ENCODE measurements at places on chromosomes 6 and 20.

- no peak for DNase-seq
Observed at GRCh38 chr6:84042603-84043002, 9.0 kb downstream of the MRAP2 start.

GRCh38 chr20:4973330-4974097 lies 27.8 kb downstream of the SLC23A2 start:
- no peak for DNase-seq

GRCh38 chr6:18090349-18090786 lies 32.1 kb downstream of the NHLRC1 start:
- DNase-seq, result no peak

DNA sequence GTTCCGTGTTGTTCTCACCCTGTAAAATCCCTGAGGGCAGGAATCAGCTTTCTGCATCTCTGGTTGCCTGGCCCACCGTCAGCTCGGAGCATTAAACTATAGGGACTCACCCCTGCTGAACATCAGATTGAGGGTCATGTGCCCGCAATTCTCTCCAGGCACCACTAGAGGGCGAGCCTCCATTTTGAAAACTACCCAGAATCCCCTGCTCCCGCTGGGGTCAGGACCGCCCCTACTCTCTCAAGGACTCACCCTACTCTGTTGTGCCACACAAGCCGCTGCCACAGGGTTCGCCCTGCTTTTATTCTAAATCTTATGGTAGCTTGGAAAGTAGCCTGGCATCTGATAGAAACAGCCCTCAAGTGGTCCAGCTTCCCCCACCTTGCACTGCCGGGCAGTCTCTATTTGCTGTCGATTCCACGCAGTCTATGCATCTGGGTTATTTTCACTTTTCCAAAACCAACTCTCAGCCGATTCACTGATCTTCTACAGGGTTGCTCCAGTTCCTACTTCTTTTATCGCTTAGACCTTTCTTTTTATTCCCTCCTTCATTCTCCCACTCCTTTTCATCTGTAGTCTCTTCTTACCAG lies 244.1 kb upstream of the QKI start:
- DNase-seq, result no peak

DNA sequence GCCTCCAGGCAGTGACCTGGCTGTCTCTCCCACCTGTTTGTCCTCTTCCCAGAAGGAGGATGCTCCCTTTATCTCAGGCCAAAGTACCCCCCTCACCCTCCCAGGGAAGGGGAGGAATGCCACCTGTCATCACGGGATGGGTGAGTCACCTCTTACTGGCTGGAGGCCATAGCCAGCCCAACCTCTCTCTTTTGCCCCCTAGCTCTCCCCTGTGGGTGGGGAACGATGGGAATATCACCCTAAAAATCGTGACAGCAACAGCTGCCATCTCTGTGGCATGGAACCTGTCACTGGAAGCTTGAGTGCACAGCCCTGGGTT lies 137.5 kb upstream of the PTPN1 start:
- DNase-seq, result no peak

DNA sequence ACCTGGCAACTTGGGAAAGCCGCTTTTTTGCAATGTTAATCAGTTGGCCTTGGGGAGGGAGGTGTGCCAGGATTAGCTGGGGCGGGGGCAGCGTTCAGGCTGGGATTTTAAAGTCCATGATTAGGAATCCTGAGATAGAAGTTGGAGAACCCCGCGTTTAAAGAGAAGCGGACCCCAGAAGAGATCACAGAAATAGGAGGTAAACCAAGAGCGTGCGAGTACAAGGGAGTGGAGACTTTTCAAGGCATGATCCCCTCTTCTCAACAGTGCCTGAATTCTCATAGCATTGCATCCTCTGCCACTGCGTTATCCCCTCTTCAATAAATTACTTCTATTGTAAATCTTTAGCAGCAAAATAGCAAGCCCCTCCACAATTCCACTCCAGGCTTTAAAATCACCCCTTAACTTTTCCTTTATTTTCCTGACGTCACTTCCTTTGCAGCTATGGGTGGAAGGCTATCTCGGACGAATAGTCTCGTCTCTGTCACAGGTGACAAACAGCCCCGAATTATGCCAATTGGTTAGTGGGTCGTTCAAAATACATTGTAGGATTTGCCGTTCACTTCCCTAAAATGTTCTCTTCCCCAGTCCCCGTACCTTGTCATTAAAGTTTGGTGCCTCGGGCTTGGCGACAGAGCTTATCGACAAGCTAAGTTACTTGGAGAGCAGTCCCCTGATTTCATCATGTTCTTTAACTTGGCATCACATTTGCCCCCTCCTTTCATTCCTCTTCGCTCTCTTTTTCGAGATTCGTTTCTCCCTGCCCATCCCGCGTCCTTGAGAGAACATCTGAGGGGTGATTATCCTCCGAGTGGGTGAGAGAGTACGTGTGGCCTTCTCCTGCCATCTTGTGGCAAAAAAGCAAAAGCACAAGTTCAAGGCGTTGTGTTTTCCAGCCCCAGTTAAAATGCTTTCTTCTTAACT lies 17.1 kb downstream of the OR2B2 start:
- DNase-seq, result no peak

DNA sequence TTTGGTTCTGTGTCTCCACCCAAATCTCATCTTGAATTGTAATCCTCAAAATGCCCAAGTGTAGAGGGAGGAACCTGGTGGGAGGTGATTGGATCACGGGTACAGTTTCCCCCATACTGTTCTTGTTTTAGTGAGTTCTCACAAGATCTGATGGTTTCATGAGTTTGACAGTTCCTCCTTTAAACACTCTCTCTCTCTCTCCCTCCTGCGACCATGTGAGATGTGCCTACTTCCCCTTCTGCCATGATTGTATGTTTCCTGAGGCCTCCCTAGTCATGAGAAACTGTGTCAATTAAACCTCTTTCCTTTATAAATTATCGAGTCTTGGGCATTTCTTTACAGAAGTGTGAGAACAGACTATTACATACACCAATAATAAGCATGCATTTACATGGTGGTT lies 12.1 kb upstream of the EYS start:
- DNase-seq, result no peak

DNA sequence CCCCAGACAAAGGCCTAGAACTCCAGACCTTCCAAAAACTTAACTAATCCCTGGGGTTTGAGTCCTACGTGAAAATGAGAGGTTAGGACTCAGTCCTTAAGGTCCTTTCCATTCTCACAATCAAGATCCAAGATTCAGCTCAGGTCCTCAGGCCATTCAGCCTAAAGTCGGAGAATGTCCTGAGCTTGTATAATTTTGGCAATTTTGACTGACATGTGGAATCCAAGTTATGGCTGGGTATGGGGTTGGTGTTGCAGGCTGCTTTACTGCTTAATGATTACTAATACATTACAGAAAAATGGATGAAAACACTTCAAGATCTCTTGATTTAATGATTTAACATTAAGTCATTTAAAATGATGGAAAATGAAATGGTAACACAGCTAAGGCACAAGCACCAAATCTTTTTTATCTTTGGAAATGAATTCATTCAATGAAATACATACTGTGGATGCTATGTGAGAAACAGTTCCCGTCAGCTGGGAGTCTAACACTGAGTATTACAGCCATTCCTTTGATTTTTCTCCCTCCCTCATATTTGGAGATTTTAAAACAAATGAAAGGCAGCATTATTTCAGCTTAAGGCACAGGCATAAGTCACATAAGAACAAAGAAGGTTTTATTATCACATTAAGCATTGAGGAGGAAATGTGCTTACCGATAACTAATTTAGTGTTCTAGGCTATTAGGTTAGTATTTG lies 1.3 kb downstream of the ARHGAP18 start:
- DNase-seq, result no peak

DNA sequence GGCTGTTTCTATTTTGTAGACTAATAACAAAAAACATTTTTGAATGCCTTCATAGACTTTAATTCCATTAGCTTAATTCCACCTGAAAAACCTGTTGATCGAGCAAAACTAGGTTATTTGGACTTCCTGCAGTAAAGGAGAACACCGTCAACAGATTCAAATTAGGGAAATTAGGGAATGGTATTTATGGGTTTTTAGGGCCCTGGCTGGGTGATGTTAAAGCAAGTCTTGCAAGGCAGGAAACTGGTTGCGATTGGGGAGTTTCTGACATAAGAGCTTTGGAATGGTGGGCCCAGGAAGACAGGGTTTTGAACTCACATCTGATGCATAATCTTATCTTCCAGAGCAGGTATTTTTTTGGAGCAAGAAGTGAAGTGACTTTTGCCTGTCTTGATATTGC lies 40.1 kb upstream of the TFAP2C start:
- no peak for DNase-seq

DNA sequence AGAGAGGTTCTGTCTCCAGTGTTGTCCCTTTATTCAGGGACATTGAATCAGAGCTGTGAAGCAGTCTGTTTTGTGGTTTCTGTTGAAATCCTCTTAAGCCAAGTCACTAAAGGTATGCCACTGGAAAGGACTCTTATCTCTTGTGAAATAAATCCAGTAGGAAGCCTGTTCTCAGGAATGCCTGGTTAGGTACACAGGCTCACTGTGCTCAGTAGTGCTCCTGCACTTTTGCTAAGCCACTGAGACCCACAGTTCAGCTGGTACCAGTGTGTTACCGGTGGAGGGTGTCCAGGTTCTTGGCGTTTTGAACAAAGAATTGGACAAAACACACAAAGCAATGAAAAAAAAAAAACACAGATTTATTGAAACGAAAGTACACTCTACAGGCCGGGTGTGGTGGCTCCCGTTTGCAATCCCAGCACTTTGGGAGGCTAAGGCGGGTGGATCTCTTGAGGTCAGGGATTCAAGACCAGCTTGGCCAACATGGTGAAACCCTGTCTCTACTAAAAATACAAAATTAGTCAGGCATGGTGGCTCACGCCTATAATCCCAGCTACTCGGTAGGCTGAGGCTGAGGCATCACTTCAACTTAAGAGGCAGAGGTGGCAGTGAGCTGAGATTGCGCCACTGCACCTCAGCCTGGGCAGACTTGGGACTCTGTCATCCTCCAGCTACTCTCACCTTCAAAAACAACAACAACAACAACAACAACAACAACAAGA lies 186.1 kb downstream of the JARID2 start:
- DNase-seq, result no peak

DNA sequence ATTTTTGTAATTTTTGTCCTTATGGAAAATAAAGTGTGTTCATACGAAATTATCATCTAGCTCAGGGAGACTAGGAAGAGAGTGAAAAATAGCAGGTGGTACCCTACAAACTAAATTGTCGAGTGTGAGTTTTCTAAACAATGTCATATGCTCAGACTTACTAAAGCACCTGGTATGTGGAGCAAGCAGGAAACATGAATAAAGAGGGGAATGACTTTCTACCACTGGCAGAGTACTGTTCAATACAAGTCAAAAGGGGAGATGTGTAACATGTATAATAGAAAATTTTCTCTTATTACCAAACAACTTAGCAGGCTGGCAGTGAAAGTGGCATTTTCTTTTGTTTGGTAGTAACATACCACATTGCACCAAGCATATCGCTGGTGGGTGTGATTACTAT lies 36.1 kb downstream of the CTNNBL1 start:
- DNase-seq, result no peak

DNA sequence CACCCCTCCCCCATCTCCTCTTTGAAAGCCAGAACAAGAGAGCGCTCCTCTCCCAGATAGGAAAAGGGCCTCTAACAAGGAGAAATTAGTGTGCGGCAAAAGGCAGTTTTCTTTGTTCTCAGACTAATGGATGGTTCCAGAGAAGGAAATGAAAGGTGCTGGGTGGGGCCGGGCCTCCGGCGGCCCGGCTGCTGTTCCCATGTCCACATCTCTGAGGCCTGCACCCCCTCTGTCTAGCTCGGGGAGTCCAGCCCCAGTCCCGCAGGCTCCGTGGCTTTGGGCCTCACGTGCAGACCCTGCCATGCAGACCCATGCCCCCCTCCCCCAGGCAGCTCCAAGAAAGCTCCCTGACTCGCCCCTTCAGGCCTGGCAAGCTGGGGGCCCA lies 35.8 kb upstream of the MRGBP start:
- DNase-seq, result no peak

- no peak for DNase-seq
Observed at GRCh38 chr6:22738194-22738593, 168.8 kb downstream of the HDGFL1 start.

GRCh38 chr6:159565181-159565710 lies 127.8 kb downstream of the SOD2 start:
- no peak for DNase-seq

DNA sequence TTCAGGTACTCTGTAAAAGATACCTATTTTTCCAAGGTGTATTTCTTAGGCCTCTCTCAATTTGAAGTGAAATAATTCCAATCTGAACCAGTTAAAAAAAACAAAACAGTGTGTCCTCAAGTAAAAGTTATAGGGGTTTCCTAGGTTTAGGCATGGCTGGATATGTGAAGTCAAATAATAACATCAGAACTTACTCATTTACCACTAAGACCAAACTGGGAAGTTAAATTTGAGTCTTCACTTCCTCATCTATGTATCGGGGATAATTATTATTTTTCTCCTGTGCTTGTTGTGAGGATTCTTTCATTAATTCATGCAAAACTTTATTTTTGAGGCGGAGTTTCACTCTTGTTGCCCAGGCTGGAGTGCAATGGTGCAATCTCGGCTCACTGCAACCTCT lies 86.2 kb upstream of the PTPRK start:
- no peak for DNase-seq

DNA sequence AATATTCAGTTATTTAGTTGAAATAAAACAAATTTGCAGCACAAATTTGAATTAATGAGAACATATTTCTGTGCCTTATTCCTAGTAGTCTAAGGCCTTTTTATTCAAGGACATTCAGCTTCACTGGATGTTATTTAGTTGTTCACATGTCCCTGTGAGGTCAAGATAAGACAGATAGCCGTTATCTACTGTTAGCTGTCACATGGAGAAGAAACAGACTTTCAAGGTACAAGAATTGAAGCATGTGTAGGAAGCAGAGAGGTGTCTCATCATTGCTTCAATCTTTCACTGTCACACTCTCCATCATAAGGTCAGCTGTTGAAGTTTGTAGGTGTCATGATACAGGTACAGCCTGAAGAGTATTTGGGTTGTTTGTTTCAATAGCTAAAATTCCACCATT lies 112.9 kb upstream of the JAG1 start:
- no peak for DNase-seq

GRCh38 chr20:62198931-62199330 lies 16.1 kb downstream of the MTG2 start:
- DNase-seq, result no peak

GRCh38 chr6:50990750-50991446 lies 172.2 kb downstream of the TFAP2B start:
- no peak for DNase-seq

DNA sequence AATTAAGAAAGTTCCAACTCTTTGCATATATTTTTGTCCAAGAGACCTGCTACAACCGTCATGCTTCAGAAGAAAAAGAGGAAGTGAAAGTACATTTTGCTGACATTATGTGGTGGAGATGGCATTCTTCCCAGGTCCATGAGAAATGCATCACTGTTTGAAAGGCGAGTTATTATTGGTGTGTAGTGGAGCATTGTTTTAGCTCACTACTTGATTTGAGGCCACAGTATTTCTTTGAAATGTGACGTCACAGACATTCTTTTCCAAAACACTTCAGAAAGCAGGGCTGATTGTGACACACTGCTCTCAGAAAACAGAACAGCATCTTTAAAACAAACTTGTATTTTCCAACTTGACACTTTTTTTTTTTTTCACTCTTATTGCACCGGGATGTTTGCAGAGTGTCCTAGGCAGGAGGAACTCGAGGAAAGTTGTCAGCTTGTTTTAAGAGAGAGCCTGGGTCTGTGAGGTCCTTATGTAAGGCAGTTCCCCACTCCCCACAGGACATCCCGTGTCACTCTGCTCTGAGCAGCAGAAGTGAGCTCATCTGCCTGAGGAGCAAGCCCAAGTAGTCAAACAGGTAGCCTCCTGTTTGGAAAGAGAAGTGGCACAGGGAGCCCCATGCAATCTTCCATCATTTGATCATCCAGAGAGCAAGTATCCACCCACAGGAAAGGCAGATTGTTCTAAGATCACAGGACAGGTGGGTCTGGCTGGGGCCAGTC lies 1.1 kb downstream of the SPTLC3 start:
- DNase-seq, result peak; percentile 73

- DNase-seq, result no peak
Observed at GRCh38 chr6:125962900-125963497, 6.4 kb downstream of the HINT3 start.
